ENCODE measurements at places on chromosomes 6 and 20. TPM values are rescaled to one million over a fixed set of nuclear protein-coding genes. Genes with fewer than 3 reads are reported as not detected.

Gene TRERF1
- total RNA-seq, result 32.4 TPM

Gene NR2E1
- not detected for total RNA-seq

Gene STX11
- 2.6 TPM for total RNA-seq

DNA sequence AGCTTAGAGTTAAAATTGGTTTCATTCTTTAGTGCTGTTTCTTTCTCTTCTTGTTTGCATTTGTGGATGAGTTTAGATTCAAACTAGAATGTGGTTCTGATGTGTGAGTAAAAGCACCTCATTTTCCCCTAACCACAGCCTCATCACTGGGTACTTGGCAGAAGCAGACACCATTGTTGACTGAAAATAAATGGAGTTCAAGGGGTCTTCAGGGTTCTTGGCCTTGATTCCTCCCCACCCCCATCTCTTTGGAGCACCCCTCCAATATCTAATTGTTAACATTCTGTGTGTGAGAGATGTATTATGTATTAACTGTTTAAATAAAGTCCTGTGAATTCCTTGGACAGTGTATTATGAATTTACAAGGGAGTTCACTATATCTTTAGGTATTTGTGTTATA is 59.6 kb downstream of the JARID2 start:
- H3K27ac ChIP-seq, result no peak overlapping the region
- H3K27me3 ChIP-seq, result no peaks in the 10 kb centered on the region
- H3K36me3 ChIP-seq, result no peaks in the 10 kb centered on the region
- DNase-seq, result no peak
- H3K4me1 ChIP-seq, result peaks cover 15% of the 10 kb centered on the region

Gene FAM209B
- 1.3 TPM for total RNA-seq

DNA sequence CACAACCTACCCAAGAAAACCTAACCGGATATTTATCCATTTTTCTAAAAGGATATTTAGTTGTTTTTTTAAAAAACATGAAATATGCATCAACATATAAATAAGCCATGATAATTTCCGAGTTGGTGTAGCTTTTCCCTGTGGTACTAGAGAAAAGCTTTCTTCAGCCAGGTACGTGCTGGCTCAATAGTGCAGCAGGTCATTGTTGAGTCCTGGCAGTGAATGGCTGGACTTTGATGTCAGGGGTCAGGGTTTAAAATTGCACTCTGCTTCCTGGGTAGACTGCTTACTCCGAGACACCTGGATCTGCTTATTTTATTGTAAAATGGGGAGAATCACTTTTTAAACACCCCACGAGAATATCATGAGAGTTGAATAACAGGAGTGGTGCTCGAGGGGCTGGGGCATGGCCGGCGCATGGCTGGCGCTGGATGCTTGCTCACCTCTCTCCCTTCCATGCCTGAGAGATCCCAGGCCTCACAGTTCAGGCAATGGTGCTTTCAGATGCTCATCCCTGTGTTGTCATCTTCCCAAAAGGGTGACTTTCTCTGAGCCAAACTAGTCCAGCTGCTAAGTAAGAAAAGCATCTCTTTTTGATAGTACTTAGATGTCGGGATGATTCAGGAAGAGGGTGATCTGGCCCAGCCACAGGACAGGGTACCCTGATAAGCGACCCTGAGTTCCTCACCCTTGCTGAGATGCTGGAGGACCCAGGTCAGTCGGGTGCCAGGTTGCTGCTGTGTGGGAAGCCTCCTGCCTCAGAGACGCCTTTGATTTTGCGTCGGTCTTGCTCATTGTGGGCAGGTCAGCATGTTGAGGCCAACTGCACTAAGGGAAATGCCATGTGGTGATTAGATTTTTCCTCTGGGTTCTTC is 269.1 kb upstream of the FOXQ1 start:
- H3K36me3 ChIP-seq, result no peaks in the 10 kb centered on the region
- no peaks in the 10 kb centered on the region for H3K4me1 ChIP-seq
- H3K27me3 ChIP-seq, result no peaks in the 10 kb centered on the region
- no peak for DNase-seq

DNA sequence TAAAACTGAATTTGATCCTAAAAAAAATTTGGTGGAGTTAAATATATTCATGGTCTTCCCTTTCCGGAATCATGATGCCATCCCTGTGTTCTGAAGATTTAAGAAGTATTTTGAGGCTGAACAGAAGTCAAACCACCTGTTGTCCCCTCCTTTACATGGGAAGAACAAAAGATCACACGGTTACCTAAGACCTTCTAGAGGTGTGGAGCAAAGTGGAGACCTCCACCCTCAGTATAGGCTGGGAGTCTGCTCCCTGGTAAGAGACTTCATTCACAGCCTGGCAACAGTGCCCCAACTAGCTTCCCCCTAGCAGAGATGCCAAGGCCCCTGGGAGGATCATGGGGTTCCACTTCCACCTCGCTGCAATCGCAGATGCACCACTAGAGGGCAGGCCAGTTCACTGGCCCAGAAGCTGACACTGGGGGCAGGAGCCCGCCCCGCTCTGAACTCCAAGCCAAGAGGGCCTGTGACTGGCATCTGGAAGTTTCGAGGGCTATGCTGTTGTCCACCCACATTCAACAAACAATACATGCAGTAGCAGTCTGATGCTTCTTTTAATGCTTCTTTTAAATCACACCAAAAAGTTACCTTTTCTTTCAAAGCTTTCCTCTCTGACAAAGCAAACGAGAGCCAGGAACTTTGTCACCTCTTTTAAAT is 19.5 kb upstream of the UBE2J1 start:
- peak; percentile 78 for DNase-seq
- H3K27me3 ChIP-seq, result no peaks in the 10 kb centered on the region
- H3K4me1 ChIP-seq, result peaks cover 8% of the 10 kb centered on the region
- no peak overlapping the region for H3K4me3 ChIP-seq
- no peak overlapping the region for H3K27ac ChIP-seq

- no peak for DNase-seq
- H3K27me3 ChIP-seq, result no peaks in the 10 kb centered on the region
- no peak overlapping the region for H3K27ac ChIP-seq
Observed at GRCh38 chr20:17675519-17676377, 6.3 kb downstream of the RRBP1 start.

All from naive thymus-derived CD4-positive, alpha-beta T cell (primary cell).